ENCODE measurements at places on chromosomes 2 and 18.

DNA sequence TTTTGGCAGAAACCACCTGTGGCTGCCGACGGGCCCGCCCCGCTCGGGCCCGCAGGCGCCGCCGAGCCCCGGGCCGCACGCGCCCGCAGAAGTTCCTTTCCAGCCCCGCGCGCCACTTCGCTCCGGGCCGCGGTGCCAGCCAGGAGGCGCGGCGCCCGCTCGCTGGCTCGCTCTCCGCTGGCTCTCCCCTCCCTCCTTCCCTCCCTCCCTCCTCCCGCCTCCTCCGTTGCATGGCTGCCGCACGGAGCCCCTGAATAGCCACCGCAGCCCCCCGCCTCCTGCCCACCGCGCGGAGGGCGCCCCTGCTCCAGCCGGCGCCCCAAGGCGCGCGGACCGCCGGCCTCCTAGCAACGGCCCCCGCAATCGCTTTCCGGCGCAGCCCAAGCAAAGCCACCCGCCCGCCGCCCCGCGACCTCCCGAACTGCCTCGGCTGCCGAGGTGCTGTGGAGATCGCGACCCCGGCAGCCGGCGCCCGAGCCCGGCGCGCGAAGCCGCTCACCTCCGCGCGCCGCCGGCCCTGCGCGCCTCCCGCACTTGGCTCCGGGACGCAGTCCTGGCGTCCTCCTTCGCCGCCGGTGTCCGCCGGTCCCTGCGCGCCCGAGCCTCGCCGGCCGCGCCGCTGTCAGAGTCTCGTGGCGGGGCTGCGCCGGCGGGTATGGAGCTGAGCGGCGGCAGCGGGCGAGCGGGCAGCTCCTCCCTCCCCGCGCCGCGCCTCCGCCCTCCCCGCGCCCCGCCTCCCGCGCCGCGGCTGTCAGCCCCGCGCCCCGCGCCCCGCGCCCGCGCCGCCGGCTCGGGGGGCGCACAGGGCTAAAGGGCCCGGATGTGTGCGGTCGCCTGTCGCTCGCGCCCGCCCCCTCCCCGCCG lies at the start of gene ZBTB7C:
TSS of gene ZBTB7C (minus strand) at position 657 of the 864 bp plus-strand sequence.
- no peak for DNase-seq

- no peak for DNase-seq
These were observed 38.9 kb upstream of the SERPINE2 start for GRCh38 chr2:224077773-224078507.

DNA sequence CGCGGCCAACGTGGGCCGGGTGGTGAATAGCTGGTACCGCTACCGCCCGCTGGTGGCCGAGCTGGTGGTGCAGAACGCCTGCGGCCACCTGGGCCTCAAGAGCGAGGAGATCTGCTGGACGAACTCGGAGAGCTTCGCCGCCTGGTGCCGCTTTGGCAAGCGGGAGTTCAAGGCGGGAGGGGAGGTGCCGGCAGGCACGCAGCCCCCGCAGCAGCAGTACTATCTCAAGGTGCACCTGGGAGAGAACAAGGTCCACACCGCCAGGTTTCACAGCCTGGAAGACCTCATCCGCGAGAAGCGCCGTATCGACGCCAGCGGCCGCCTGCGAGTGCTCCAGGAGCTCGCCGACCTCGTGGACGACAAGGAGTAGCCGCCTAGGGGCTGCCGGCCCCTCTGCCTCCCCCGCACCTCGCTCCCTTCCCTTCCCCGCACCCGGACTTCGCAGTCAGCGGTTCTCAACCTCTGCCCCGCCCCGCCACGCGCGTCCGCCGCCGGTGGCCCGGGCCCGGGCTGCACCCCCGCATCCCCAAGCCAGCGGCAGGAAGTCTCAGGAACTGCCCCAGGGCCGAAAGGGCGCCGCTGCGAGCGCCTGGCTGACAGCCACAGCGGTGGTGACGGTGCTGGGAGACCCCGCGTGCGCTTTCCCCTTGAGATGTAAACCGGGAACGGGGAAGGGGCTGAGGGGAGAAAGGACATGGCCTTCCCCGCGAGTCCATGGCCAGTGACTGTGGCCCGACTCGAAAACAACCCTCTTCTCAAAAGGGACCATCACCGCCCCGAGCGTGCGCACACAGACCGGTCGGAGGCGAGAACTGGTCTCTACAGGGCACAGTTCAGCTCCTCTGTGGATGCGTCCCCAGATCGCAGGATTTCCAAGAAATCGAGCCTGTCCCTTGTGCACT lies 2.2 kb downstream of the LRATD1 start:
- peak; percentile 62 for DNase-seq

DNA sequence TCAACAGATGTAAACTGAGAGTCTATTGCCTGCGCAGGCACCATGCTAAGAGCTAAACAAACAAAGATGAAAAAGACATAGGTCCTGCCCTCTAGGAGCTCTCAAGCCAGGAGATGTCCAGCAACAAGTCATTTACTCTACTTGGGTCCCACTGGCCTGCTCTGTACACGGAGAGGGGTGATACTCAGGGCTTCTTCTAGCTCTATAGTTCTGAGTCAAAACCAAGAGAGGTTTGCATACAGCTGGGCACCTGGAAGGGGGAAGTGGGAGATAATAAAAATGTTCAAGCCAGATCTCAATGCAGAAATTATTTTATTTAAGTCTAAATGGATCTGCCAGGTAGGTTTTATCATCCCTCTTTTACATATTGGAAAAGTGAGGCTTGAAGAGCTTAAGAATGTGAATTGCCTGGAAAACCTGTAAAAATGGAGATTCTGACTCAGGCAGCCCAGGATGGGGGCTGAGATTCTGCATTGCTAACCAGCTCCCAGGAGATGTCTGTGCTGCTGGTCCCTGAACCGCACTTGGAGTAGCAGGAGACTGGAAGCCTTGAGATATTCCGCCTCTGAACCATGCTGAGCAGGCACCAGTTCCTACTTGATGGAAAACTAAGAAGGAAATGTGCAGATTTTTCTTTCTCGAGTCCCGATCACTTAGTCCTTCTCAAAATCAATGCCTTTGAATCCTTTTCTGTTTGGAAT lies 201.1 kb downstream of the PRKCE start:
- DNase-seq: no peak

- no peak for DNase-seq
These were observed 2.1 kb downstream of the SOX11 start for GRCh38 chr2:5694306-5694705.

GRCh38 chr18:63138436-63139340 lies 180.9 kb downstream of the BCL2 start:
- no peak for DNase-seq

DNA sequence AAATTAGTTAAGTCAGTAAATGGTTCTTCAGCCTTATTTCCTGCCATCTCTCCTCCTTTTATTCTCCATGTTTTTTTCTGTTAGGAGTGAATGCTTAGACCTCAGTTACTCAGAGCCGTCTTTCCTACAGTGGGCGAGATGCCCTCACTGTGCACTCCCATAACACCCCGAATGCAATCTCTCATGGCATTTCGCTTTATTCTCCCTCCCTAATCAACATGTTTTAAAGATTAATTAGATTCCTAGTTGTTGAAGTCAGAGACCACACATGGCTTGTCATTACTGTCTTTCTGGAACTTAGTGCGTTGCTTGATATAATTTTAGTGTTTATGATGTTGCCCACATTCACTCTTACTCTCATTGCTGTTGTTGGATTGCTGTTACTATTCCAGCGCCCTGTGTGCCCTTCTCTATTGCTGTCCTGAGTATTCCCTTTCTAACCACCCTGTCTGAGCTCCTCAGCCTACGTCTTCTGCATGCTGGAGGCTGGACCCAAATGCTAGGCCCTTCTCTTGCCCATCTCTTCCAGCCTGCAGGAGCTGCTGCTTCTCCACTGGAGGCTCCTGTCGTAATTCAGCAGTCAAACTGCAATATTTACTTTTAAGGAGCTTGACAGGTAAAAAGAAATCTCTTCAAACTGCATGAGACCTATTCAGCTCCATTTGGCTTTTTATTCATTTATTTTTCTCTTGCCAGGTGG lies 99.3 kb downstream of the MAP2 start:
- no peak for DNase-seq

DNA sequence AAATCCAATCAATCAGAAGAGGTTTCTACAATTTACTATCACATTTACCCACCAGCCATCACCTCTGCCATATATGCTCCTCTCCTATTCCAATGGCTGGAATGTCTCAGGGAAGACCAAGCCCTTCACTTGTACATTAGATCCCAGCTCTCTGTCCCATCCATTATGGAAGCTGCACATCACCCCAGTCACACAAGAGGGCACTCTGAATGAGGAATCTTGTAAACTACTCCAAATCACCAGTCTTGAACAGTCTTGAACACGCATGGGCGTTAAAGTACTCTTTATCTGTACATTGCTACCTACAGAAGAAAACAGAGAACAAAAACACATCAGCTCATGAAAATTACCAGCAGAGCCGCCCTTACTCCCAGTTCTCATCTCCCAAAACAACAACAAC lies 38.7 kb downstream of the ZC3H8 start:
- no peak for DNase-seq

DNA sequence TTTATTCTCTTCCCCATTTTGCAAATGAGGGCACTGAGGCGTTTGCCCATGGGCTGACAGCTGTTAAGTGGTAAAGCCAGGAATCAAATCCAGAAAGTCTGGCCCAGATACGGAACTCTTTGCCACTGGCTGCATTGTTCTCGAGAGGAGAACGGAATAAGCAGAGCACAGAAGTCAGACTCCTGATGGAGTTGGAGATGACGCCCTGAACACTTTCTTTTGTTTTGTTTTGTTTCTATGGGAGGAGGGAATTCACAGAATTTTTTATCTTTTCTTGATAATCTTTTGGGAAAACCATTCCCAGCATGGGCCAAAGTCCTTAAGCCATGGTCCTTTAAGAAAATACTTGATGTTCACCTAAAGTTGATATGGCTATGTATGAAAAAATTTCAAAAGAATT lies 322.2 kb downstream of the RDH14 start:
- no peak for DNase-seq

GRCh38 chr2:16130906-16131400 lies 190.6 kb downstream of the MYCN start:
- no peak for DNase-seq

- no peak for DNase-seq
These were observed 11.0 kb downstream of the TTN start for GRCh38 chr2:178796079-178796677.
